ENCODE measurements at places on chromosomes 11 and 22.

- no peak for DNase-seq
Observed at GRCh38 chr11:130407978-130408377, 20.4 kb downstream of the ADAMTS8 start.

DNA sequence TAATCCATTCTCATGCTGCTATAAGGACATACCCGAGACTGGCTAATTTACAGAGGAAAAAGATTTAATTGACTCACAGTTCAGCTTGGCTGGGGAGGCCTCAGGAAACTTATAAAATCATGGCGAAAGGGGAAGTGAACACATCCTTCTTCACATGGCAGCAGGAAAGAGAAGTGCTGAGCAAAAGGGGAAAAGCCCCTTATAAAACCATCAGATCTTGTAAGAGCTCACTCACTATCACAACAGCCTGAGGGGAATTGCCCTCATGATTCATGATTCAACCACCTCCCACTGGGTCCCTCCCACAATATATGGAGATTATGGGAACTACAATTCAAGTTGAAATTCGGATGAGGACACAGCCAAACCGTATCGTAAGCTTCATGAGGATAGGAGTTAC, 3.8 kb upstream of the CYB5R2 start:
- no peak for DNase-seq

- no peak for DNase-seq
Observed at GRCh38 chr22:29253561-29254285, 14.1 kb downstream of the RHBDD3 start.

GRCh38 chr11:96145163-96145585, 197.8 kb downstream of the MAML2 start:
- DNase-seq = no peak

DNA sequence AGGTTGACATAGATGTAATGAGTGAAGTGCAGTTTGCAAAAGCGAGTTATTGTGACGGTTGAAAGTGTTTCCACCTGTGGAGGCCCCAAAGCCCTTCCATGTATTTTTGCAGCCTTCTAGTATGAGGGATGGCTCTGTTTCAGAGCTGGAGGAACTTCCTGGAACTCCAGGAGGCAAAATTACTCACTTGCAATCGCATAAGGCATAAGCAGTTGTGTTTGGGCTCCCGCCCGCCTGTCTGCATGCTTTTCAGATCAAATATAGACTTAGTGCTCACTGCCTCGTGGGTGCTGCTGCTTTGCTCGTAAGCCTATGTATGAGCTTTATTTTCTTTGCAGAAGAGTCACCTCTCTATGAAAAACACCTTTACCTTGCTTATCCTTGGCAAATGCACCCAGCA, 146.8 kb upstream of the LARGE1 start:
- DNase-seq = no peak

DNA sequence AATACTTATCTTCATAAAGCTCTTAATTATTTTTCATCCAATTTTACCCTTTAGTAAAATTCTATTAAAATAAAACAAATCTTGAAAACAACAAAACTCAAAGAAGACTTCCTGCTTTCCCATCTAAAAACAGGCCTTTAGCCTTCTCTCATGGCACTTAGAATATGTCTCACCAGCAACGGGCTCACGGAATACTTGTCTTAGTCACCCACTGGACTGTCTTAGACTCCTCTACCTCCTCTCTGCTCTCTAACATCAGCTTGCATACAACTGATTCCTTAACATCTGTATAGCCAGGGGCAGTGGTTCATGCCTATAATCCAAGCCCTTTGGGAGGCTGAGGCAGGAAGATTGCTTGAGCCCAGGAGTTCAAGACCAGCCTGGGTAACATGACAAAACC, 13.7 kb downstream of the HPS5 start:
- DNase-seq = no peak

GRCh38 chr11:69014084-69014851, 1.2 kb upstream of the MRGPRF start:
- no peak for DNase-seq

- DNase-seq = peak; percentile 12
Observed at GRCh38 chr11:43360361-43361032, 1.8 kb downstream of the TTC17 start.
